Transverse colon (tissue), 4 donors: ENCODE measurements at places on chromosomes 5 and 9. TPM values are rescaled to one million over a fixed set of nuclear protein-coding genes. Genes with fewer than 3 reads are reported as not detected.

- DNase-seq, result no peak
Observed at GRCh38 chr9:120528829-120529228, 51.1 kb downstream of the CDK5RAP2 start.

DNA sequence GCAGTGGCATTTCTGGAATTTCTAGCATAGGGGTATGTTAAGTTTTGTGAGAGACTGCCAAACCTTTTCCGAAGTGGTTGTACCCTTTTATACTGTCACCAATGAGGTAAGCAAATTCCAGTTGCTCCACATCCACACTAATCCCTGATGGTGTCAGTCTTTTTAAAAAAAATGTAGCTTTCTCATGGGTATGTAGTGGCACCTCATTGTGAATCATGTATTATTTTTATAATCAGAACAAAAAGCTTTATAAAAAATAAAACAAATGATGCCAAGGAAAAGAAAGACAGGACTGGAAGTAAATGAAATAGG lies 93.4 kb upstream of the CLINT1 start:
- DNase-seq, result no peak

GRCh38 chr9:117906763-117907162 lies 202.6 kb downstream of the TLR4 start:
- DNase-seq, result no peak

GRCh38 chr5:67720162-67720772 lies 495.3 kb upstream of the PIK3R1 start:
- DNase-seq, result no peak

GRCh38 chr9:112249277-112249676 lies 74.2 kb upstream of the SUSD1 start:
- DNase-seq, result no peak

DNA sequence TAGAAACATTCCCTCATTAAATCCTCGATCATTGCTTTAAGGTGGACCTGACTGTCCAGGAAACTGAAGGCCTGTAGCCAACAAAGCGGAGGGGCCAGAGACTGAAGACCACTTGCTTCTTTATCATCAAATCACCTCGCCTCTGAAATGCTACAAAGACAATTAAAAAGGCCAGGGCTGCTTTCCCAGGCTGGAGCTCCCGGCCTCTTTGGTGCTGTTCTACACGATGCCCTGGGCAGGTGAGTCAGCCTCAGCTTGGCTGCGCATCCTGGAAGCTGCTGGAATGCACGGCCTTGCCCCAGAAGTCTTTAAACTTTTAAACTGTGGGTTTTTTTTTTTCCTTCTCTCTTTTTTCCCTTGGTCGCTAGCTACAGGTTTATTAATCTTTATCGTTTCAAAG lies 46.5 kb downstream of the SH3PXD2B start:
- no peak for DNase-seq

- DNase-seq, result no peak
Observed at GRCh38 chr9:77848404-77848803, 183.2 kb downstream of the GNAQ start.

DNA sequence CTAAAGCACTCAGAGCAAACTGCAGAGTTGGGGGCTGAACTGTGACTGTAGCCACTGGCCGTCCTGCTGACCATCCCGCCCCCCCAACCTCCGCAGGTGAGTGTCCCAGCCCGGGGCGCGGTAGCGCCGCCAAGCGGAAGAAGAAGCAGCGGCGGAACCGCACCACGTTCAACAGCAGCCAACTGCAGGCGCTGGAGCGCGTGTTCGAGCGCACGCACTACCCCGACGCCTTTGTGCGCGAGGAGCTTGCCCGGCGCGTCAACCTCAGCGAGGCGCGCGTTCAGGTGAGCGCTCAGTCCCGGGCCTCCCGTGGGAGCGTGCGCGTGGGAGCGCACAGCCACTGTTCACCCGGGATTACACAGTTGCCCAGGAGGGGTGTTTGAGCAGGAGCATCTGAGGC lies 33.7 kb downstream of the PTGES start:
- DNase-seq, result no peak

DNA sequence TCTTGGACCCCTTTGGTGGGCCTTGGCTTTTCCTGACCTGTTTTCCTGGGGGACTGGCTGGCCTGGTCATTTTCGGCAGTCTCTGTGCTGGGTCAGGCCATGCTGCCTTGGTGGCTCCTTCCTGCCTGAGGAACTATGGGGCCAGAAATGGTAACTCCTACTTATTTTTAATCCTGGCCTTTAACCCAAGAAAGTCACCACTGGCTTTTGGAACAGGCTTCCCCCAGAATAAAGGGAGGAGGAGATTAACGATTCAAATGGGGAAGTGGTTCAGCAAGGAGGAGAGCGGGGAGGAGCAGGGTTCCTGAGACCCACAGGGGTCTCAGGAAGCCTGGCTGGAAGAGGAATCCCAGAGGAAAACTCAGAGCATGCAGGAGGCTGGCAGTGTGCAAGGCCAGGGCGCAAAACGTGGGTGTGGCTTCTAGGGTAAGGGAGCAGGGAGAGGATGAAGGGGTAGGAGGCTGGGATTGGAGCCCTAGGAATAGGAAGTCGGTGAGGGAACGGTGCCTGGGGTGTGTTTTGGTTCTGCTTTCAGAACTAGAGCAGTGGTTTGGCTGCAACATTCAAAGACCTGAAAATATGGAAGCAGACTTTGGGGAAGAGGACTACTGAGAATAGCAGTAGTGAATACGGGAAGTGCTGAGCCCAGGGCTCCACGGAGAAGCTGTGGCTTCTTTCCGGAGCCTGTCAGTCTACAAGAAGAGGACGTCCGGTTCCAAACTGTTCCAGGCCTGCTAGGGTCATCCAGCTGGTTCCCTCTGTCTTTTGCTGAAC lies 271.1 kb upstream of the KLF4 start:
- DNase-seq, result no peak

DNA sequence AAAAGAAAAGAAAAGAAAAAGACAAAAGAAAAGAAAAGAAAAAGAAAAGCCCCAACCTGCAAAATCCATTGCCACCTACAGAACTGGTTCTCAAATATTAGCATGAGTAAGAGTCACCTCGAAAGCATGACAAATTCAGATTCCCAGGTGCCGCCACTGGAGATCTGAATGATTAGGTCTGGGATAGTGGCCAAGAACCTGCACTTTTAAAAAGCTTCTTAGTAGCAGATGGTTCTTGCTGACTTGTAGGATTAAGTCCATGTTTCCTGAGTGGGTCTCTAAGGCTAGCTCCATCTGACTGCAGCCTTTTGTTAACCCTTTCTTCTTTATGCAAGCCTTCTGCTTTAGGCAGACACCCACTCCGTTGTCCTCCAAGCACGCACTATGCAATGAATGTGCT lies 178.5 kb upstream of the CDH18 start:
- DNase-seq, result no peak

DNA sequence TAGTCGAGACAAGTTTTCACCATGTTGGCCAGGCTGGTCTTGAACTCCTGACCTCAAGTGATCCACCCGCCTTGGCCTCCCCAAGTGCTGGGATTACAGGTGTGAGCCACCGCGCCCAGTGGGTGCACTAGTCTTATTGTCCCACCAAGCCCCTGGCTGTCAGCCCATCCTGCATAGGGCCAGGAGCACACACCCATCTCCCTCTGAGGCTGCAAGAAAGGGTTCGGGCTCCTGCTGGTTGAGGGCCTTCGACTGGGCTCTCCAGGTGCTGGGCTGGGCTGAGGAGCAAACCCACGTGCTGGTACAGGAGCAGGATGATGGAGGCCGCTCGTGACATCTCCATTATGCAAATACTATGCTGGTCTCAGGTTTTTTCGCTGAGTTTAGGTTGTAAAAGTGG lies 25.1 kb upstream of the RNF130 start:
- no peak for DNase-seq

DNA sequence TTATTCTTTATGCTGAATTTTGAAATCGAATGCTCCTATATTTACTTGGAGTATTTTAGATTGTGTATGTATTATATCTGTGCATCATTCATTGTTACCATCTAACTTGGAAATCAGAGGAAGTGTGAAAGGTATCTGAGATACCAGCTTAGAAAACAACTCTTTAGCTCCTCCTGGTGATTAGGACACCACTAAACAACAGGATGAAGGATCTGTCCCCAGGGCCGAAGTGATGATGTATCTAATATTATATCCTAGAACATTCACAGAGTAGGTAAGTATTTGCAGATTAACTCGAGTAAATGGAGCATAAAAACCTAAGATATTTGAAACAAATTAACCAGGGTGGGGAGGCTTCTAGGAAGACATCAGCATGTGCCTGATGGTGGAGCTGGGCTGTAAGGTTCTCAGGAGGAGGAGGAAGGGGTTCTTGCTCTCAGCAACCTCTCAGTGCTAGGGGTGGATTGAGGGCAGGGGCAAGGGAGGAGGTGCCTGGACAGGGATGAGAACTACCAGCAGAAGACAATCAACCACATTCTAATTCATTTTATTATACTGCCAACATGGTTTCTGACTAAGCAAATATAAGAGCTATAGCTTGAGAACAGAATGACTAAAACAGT lies 2.6 kb upstream of the NFIL3 start:
- no peak for DNase-seq

- no peak for DNase-seq
Observed at GRCh38 chr5:135130261-135131215, 96.5 kb upstream of the PITX1 start.

DNA sequence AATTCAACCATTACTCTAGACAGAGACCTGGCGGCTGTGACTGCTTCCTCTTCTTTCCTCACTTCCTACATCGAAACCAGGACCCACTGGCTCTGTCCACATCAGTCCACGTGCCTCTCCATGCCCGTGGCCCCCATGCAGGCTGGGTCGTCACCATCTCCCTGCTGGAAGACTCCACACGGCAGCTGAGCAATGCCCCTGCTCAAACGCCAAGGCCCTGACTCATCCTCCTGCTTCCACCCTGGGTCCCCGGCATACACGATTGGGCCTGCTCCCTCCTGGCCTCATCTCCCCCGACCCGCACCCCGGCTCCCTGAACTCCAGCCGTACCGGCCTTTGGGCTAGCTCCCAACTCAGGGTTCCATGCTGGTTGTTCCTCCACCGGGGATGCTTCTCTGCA lies 67.2 kb upstream of the IER5L start:
- no peak for DNase-seq

GRCh38 chr5:150448952-150449516 lies 505 bp downstream of the RPS14 start:
- DNase-seq, result no peak

DNA sequence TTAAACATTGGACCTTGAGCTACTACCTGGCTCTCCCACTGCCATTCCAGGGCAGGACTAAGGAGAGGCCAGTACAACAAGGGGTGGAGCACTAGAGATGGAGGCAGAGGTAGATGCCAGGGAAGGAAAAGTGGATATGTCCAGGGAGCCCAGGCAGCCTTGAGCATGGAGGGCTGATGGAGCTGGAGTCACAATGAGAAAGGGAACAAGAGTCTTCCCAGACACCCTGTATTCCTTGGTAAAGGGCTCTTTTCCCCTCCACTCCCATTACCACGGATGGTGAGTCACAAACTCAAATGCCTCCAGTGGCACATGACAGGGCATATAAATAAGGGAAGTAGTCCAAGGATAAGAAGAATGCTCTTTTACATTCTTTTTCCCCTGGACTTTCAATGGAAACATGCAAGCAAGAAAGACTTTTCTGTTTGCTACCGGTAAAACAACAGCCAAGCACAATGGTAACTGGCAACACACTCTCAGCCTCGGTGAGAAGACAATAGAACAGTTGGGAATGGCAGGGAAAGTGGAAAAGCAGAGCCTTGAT lies 16.7 kb downstream of the ERAP1 start:
- no peak for DNase-seq

GRCh38 chr5:154285661-154286408 lies 95.3 kb downstream of the GALNT10 start:
- no peak for DNase-seq

- no peak for DNase-seq
Observed at GRCh38 chr5:142295084-142295758, 29.6 kb downstream of the SPRY4 start.

- no peak for DNase-seq
Observed at GRCh38 chr5:68593211-68593671, 377.7 kb downstream of the PIK3R1 start.

- no peak for DNase-seq
Observed at GRCh38 chr9:83670381-83670780, 37.4 kb downstream of the UBQLN1 start.

DNA sequence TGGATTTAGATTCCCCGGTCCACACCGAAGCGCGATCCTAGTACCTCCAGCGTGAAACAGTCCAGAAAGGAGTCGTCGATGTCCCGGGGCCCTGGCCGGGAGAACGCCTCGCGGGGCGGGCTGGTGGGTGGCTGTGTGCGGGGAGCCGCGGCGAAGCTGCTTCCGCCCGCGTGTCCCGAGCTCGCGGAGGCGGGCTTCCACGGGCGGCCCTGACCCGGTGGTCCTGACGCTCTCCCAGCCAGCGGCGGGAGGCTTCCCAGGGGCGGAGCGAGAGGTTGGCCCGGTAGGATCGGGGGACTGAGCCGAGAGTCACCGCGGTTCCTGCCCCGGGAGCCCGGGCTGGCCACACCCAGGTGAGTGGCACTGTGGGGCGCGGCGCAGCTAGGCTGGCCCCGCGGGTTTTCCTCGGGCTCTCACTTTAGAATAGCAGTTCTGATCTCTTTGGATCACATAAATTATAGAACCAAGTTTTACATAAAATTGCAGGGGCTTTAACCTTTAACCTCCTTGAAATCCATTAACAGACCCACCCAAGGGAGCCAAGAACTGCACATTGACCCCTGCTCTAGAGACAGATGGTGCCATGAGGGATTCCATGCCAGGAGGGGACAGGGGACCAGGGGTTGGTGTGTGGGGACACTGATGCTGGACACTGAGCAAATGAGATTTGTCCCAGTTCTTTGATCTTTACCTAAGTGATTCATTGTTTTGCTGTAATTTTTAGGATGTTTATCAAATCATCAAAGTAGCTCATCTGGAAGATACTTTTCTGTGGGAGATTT lies 29.2 kb upstream of the IL31RA start:
- DNase-seq, result no peak

DNA sequence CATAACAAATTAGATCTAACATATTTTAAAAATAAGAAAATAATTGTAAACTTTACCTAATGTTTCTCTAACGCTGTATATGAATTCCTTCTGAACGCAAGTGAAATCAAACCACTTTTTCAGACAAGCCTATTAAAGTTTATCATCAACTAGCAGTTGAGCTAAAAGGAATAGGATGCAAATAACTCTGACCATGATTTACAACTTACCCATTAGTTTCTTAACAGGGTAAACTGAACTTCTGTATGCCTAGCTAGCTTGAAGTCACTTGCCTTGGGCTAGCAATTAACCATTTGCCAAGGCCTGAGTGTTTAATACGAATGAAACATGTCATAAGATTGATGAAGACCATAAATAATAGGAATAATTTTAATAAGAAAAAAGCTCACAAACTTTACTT lies 762.7 kb upstream of the ARRDC3 start:
- DNase-seq, result no peak

- no peak for DNase-seq
Observed at GRCh38 chr9:83109296-83109695, 46.4 kb upstream of the RASEF start.

- no peak for DNase-seq
Observed at GRCh38 chr9:22054529-22054928, 45.4 kb upstream of the CDKN2B start.

- DNase-seq, result no peak
Observed at GRCh38 chr5:108025957-108026356, 355.2 kb upstream of the EFNA5 start.

C9orf153 gene
- total RNA-seq, result not detected

PCDHA9 gene
- total RNA-seq, result 0.37 TPM

NR6A1 gene
- total RNA-seq, result 14.6 TPM

STPG3 gene
- total RNA-seq, result not detected

DDX31 gene
- 6.1 TPM for total RNA-seq

CD14 gene
- total RNA-seq, result 42.9 TPM

RFESD gene
- total RNA-seq, result 1.4 TPM

PBX3 gene
- total RNA-seq, result 23.7 TPM
